A673 (cell line): ENCODE measurements at places on chromosomes 13 and 19. TPM values are rescaled to one million over a fixed set of nuclear protein-coding genes. Genes with fewer than 3 reads are reported as not detected.

Gene MYO16
- total RNA-seq = 0.49 and 0.50 TPM in 2 replicates

Gene CGB5
- total RNA-seq = not detected in 2 replicates

Gene GNG7
- 0.30 and 1.4 TPM in 2 replicates for total RNA-seq

Gene PRTN3
- not detected in 2 replicates for total RNA-seq

Gene RASL11A
- total RNA-seq = 0.85 and 1.1 TPM in 2 replicates

Gene RFPL4A
- total RNA-seq = not detected in 2 replicates

Gene ZNF577
- total RNA-seq = 7.0 and 7.3 TPM in 2 replicates

Gene PRR20C
- not detected in 2 replicates for total RNA-seq

Gene ZNF44
- 2.5 and 4.3 TPM in 2 replicates for total RNA-seq

Gene APC2
- 1.3 and 1.9 TPM in 2 replicates for total RNA-seq

Gene ATP13A1
- 88.1 and 94.4 TPM in 2 replicates for total RNA-seq

Gene TNFSF11
- not detected in 2 replicates for total RNA-seq

Gene SPACA4
- total RNA-seq = not detected in 2 replicates

Gene GIPR
- 0.45 and 1.0 TPM in 2 replicates for total RNA-seq

Gene AKT1S1
- 80.3 and 81.5 TPM in 2 replicates for total RNA-seq

Gene ELSPBP1
- 0.47 and 1.0 TPM in 2 replicates for total RNA-seq

Gene COL5A3
- 6.4 and 6.8 TPM in 2 replicates for total RNA-seq

Gene BICRA
- total RNA-seq = 23.1 and 24.3 TPM in 2 replicates

Gene OR4F17
- total RNA-seq = not detected in 2 replicates

Gene CEACAM16
- not detected in 2 replicates for total RNA-seq

Gene NXNL1
- total RNA-seq = not detected in 2 replicates

Gene MAB21L1
- not detected in 2 replicates for total RNA-seq

Gene ENOX1
- total RNA-seq = 4.4 and 4.5 TPM in 2 replicates

Gene SMG9
- 78.8 and 90.6 TPM in 2 replicates for total RNA-seq

Gene CACNA1A
- total RNA-seq = 2.9 and 3.2 TPM in 2 replicates

Gene PSG2
- total RNA-seq = not detected in 2 replicates

Gene EDDM13
- total RNA-seq = not detected in 2 replicates

Gene LPAR2
- total RNA-seq = 17.2 and 20.6 TPM in 2 replicates
